ENCODE measurements at places on chromosomes 13 and 19.

DNA sequence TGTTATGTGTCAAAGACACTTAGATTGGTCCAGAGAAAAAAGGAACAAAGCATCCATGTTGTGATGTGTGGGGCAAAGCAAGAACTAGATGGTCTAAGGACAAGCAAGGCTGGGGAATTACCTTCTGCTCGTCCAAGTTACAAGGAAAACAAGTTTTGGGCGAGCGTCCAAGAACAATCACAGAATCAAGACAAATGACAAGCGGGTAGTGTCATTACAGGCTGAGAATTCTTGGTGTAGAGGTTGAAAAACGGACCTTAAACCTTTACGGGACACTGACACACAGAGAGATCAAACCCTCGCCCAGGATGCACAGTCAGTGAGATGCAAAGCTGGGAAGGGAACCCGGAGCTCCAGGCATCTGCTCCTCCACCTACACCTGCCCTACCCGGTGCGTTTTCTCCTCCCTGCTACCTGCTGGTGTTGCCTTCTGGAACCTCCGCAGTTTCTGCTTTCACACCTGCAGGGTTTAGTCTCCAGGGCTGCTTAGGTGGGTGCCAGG, 515 bp upstream of the ZNF324B start:
- H3K27me3 ChIP-seq = peaks cover 26% of the 10 kb centered on the region
- no peak for DNase-seq
- H3K36me3 ChIP-seq = peaks cover 4% of the 10 kb centered on the region
- H3K4me3 ChIP-seq = peak overlapping the region; percentile 90
- H3K27ac ChIP-seq = peak overlapping the region; percentile 94

DNA sequence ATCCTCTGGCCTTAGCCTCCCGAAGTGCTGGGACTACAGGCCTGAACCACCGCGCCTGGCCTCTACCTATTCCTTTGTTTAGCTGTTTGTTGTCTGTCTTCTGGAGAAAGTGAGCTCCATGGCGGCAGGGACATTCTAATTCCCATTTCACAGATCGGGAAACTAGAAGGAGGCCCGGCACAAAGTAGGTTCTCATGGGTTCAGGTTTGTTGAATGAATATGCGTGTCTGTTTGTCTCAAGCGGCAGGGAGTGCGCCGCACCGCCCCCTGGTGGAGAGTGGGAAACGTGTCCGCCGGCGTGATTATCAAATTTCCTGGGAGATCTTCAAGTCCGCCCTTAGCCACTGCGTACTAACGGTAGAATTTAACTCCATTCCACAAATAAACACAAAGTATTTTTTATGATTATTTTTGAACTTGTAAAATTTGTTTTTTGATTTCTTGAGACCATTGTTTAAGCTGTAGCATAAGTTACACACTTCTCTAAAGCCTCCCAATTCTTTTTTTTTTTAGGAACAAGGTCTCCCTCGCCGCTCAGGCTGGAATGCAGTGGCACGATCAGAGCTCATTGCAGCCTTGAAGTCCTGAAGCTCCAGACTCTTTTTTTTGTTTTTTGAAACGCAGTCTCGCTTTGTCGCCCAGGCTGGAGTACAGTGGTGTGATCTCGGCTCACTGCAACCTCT, 8.9 kb upstream of the CCDC9 start:
- H3K36me3 ChIP-seq = no peaks in the 10 kb centered on the region
- peak overlapping the region; percentile 82 for H3K27ac ChIP-seq
- H3K4me1 ChIP-seq = peaks cover 4% of the 10 kb centered on the region
- no peak overlapping the region for H3K4me3 ChIP-seq
- peak; percentile 66 for DNase-seq
- H3K27me3 ChIP-seq = peaks cover 8% of the 10 kb centered on the region

DNA sequence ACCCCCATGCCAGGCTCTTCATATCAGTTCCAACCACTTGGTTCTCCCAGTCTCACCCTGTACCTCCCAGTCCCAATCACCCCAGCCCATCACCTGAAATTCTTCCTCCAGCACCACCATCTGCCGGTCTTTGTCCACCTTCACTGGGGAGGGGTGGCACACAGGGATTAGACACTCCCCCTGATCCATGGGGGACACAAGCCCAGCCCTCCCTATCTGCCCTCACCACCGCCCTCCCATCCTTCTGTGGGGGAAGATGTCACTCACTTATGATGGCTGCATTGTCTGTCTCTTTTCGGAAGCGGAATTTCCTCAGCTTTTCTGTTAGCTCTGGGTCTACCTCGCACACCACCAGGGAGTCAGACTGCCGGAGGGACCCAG, 685 bp downstream of the GMFG start:
- H3K4me1 ChIP-seq = no peaks in the 10 kb centered on the region
- no peak for DNase-seq
- H3K36me3 ChIP-seq = no peaks in the 10 kb centered on the region
- H3K27ac ChIP-seq = no peak overlapping the region
- H3K4me3 ChIP-seq = no peak overlapping the region

GRCh38 chr19:1744822-1745563, 8.3 kb upstream of the ONECUT3 start:
- no peak overlapping the region for H3K4me3 ChIP-seq
- DNase-seq = no peak
- peaks cover 7% of the 10 kb centered on the region for H3K4me1 ChIP-seq
- H3K27me3 ChIP-seq = peaks cover 14% of the 10 kb centered on the region
- H3K27ac ChIP-seq = no peak overlapping the region
- no peaks in the 10 kb centered on the region for H3K36me3 ChIP-seq

GRCh38 chr13:110363010-110363409, 55.9 kb downstream of the COL4A2 start:
- no peaks in the 10 kb centered on the region for H3K36me3 ChIP-seq
- H3K27me3 ChIP-seq = no peaks in the 10 kb centered on the region
- no peak overlapping the region for H3K4me3 ChIP-seq
- H3K4me1 ChIP-seq = no peaks in the 10 kb centered on the region
- H3K27ac ChIP-seq = no peak overlapping the region
- no peak for DNase-seq

DNA sequence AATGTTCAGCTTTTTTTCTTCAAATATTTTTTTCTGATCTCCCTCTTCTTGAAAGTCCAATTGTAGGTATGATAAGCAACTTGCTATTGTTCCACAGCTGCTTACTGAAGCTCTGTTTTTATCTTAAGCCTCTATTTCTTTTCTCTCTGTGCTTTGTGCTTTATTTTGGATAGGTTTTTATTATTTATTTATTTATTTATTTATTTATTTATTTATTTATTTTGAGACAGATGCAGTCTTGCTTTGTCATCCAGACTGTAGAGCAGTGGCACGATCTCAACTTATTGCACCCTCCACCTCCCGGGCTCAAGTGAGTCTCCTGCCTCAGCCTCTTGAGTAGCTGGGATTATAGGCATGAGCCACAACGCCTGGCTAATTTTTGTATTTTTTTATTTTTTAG, 199.4 kb downstream of the KLF12 start:
- peaks cover 5% of the 10 kb centered on the region for H3K36me3 ChIP-seq
- DNase-seq = no peak
- peak overlapping the region; percentile 27 for H3K27ac ChIP-seq
- H3K4me1 ChIP-seq = peaks cover 12% of the 10 kb centered on the region

DNA sequence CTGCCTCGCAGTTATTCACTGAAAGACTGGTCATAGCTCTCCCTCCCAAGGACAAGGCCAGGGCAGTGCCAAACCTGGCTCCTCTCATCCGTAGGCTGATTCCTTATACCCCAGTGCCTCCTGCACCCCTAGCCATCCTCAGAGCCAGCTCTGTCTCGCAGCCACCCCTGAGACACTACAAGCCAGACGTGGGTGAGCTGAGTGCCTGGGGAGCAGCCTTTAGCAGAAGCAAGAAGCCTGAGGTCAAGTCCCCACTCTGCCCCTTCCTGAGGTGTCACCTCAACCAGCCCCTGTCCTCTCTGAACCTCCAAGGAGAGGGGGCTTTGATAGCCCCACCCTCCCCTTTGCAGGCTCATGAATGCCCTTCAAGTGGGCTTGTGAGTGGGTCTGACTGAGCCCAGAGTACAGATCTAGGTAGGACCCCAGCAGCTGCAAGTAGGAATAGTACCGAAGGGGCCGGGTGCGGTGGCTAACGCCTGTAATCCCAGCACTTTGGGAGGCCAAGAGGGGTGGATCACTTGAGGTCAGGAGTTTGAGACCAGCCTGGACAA, 14.8 kb upstream of the AKAP8L start:
- H3K4me1 ChIP-seq = peaks cover 19% of the 10 kb centered on the region
- DNase-seq = no peak
- no peaks in the 10 kb centered on the region for H3K27me3 ChIP-seq
- H3K4me3 ChIP-seq = peak overlapping the region; percentile 97
- H3K36me3 ChIP-seq = peaks cover 3% of the 10 kb centered on the region

- DNase-seq = no peak
- H3K36me3 ChIP-seq = no peaks in the 10 kb centered on the region
- H3K4me1 ChIP-seq = no peaks in the 10 kb centered on the region
- no peak overlapping the region for H3K4me3 ChIP-seq
Observed at GRCh38 chr13:77345150-77345780, 18.4 kb upstream of the MYCBP2 start.

GRCh38 chr13:41678249-41678648, 220.9 kb downstream of the RGCC start:
- no peak overlapping the region for H3K27ac ChIP-seq
- H3K27me3 ChIP-seq = no peaks in the 10 kb centered on the region
- no peaks in the 10 kb centered on the region for H3K4me1 ChIP-seq

DNA sequence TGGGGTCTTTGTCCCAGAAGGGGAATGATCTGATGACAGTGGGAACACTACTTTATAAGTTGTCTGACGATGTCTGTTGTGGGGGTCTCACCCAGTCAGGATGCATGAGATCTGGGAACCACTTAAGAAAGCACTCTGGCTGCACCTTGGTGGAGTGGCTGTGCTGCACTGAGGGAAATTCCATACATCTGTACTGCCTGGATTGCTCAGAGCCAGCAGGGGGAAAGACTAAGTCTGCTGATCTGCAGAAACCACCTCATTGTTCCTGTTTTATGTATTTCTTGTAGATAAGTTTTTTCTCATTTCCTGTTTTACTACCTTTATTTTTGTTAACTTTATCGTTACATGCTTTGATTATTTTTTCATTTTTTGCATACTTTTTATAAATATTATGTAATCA, 27.3 kb downstream of the ZNF430 start:
- no peak overlapping the region for H3K4me3 ChIP-seq
- no peak overlapping the region for H3K27ac ChIP-seq
- peaks cover 65% of the 10 kb centered on the region for H3K36me3 ChIP-seq

DNA sequence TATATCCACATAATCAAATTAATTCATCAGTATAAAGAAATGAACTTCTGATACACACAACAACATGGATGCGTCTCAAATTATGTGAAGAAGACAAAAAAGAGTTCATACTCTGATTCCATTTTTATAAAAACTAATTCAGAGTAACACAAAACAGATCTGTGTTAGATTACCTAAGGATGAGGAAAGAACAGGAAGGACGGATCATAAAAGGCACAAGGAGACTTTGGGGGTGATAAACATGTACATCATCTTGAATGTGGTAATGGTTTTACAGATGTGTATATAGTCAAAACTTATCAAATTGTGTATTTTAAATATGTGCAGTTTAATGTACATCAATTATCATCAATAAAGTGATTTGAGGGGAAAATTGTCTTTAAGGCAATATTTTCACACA, 59.9 kb upstream of the DOCK9 start:
- no peak overlapping the region for H3K4me3 ChIP-seq
- peaks cover 1% of the 10 kb centered on the region for H3K36me3 ChIP-seq
- no peak overlapping the region for H3K27ac ChIP-seq
- peaks cover 17% of the 10 kb centered on the region for H3K4me1 ChIP-seq
- no peak for DNase-seq

DNA sequence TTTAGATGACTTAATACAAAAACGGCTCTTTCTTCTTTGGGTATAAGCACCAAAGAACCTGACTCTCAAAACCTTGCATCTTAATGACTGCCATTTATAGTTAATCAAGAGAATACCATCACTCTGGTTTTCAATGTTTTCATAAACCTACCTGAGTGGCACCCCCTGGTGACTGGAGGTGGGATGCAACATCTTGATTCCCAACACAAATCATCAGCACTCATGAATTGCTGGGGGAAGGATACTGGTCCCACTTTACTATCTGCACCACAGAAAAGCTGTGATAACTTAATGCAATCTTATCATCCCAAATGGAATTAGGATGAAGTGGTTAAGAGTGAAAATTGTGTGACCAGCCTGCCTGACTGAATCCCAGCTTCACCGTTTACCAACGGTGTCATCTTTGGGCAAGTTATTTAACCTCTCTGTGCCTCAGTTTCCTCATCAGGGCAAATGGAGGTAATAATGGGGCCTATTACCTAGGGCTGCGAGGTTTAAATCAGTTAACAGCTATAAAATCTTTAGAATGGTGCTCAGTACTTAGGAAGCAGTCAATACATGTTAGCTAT, 366.4 kb downstream of the KLF12 start:
- H3K36me3 ChIP-seq = no peaks in the 10 kb centered on the region
- H3K27ac ChIP-seq = no peak overlapping the region
- no peak for DNase-seq
- no peaks in the 10 kb centered on the region for H3K27me3 ChIP-seq
- peaks cover 30% of the 10 kb centered on the region for H3K4me1 ChIP-seq

GRCh38 chr19:51006406-51006805, 5.0 kb upstream of the KLK8 start:
- peaks cover 74% of the 10 kb centered on the region for H3K27me3 ChIP-seq
- H3K4me3 ChIP-seq = no peak overlapping the region
- H3K27ac ChIP-seq = no peak overlapping the region
- no peak for DNase-seq
- peaks cover 3% of the 10 kb centered on the region for H3K4me1 ChIP-seq

GRCh38 chr19:51251468-51251820, 564 bp downstream of the SIGLECL1 start:
- H3K36me3 ChIP-seq = no peaks in the 10 kb centered on the region
- peaks cover 7% of the 10 kb centered on the region for H3K4me1 ChIP-seq
- no peaks in the 10 kb centered on the region for H3K27me3 ChIP-seq
- DNase-seq = no peak
- no peak overlapping the region for H3K4me3 ChIP-seq

DNA sequence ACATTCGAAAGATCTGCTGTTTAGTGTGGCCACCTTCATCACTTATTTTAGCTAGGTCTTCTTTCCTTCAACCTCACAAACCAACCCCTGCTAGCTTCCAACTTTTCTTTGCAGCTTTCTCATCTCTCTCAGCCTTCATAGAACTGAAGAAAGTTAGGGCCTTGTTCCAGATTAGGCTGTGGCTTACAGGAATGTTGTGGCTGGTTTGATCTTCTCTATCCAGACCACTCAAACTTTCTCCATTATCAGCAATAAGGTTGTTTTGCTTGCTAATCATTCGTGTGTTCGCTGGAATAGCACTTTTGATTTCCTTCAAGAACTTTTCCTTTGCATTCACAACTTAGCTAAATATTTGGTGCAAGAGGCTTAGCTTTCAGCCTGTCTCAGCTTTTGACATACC, 44.7 kb downstream of the CARS2 start:
- DNase-seq = no peak
- H3K4me3 ChIP-seq = no peak overlapping the region
- H3K27ac ChIP-seq = no peak overlapping the region
- H3K4me1 ChIP-seq = no peaks in the 10 kb centered on the region
- H3K27me3 ChIP-seq = no peaks in the 10 kb centered on the region

- no peaks in the 10 kb centered on the region for H3K27me3 ChIP-seq
- H3K27ac ChIP-seq = no peak overlapping the region
- peaks cover 7% of the 10 kb centered on the region for H3K4me1 ChIP-seq
- no peak overlapping the region for H3K4me3 ChIP-seq
- DNase-seq = no peak
Observed at GRCh38 chr13:27201661-27202060, 30.1 kb upstream of the USP12 start.

GRCh38 chr19:7733376-7733775, 1.5 kb upstream of the CLEC4G start:
- H3K27me3 ChIP-seq = peaks cover 85% of the 10 kb centered on the region
- H3K4me3 ChIP-seq = no peak overlapping the region
- DNase-seq = no peak
- no peaks in the 10 kb centered on the region for H3K4me1 ChIP-seq

GRCh38 chr19:3838661-3839060, 30.2 kb downstream of the ZFR2 start:
- H3K4me1 ChIP-seq = no peaks in the 10 kb centered on the region
- H3K36me3 ChIP-seq = no peaks in the 10 kb centered on the region
- H3K4me3 ChIP-seq = no peak overlapping the region
- H3K27me3 ChIP-seq = peaks cover 4% of the 10 kb centered on the region
- DNase-seq = no peak

Data from progenitor cell of endocrine pancreas (in vitro differentiated cells).